ENCODE measurements at places on chromosomes 13 and 19. TPM values are rescaled to one million over a fixed set of nuclear protein-coding genes. Genes with fewer than 3 reads are reported as not detected.

- H3K27ac ChIP-seq = no peak overlapping the region
- H3K4me1 ChIP-seq = no peaks in the 10 kb centered on the region
- DNase-seq = no peak
Observed at GRCh38 chr19:27684293-27684692, 1528.7 kb downstream of the UQCRFS1 start.

DNA sequence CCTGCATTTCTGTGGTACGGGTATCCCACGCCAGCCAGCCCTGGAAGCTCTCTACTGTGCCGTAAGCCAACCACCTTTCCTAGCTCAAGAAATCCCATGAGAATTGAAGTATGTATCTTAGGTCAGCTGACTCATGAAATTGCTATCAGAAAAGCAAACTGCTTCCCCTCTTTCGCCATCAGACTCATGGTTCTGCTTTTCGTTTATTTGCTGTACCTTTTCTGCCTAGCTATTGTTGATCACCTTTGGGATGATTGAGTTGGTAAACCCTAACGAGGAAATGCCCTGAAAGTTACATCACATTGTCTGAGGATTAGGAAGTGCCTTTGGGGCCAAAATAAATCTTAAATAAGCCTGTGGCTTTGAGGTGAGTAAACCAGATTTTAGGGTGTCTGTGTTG is at the start of gene ADGRE3:
Gene ADGRE3 (minus strand): TSS at position 81 of the 400 bp plus-strand sequence. CDS start 74 bp downstream, at position 7.
- peaks cover 25% of the 10 kb centered on the region for H3K27me3 ChIP-seq
- H3K27ac ChIP-seq = no peak within 1 kb of the TSS
- H3K4me3 ChIP-seq = no peak within 1 kb of the TSS

- H3K4me3 ChIP-seq = no peak overlapping the region
- H3K36me3 ChIP-seq = no peaks in the 10 kb centered on the region
- H3K4me1 ChIP-seq = peaks cover 17% of the 10 kb centered on the region
- no peak overlapping the region for H3K27ac ChIP-seq
- DNase-seq = no peak
Observed at GRCh38 chr13:112759053-112759452, 69.2 kb downstream of the ATP11A start.

DNA sequence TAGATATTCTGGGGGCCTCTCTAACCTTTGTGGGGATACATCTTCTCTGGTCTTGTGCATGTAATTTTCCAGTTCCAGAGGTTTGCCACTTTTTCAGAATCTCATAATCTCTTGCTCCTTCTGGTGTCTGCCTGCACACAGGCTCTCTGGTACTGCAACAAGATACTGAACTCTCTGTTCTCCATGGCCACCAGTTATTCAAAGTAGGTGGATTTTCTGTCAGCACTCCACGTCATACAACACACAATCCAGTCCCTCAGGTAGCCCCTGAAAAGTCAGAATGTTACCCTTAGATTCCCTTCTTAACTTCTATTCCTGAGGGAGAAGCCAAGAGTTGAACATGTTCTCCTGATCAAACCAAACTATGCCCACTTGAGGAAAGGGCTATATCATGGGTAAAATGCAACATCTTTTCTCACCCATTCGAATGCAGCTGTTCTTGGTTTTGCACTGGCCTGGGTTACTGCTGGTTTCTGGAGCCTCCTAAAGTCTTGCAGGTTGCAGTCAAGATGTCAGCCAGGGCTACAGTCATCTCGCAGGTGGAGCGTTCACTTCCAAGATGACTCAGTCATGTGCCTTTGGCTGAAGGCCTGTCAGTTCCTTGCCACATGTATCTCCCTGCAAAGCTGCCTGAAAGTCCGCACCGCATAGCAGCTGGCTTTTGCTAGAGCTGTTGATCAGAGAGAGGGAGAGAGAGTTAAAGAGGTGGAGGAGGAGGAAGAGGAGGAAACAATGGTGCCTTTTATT is 57.7 kb upstream of the TUBA3C start:
- H3K27ac ChIP-seq = no peak overlapping the region
- H3K36me3 ChIP-seq = no peaks in the 10 kb centered on the region
- no peaks in the 10 kb centered on the region for H3K4me1 ChIP-seq
- H3K4me3 ChIP-seq = no peak overlapping the region

DNA sequence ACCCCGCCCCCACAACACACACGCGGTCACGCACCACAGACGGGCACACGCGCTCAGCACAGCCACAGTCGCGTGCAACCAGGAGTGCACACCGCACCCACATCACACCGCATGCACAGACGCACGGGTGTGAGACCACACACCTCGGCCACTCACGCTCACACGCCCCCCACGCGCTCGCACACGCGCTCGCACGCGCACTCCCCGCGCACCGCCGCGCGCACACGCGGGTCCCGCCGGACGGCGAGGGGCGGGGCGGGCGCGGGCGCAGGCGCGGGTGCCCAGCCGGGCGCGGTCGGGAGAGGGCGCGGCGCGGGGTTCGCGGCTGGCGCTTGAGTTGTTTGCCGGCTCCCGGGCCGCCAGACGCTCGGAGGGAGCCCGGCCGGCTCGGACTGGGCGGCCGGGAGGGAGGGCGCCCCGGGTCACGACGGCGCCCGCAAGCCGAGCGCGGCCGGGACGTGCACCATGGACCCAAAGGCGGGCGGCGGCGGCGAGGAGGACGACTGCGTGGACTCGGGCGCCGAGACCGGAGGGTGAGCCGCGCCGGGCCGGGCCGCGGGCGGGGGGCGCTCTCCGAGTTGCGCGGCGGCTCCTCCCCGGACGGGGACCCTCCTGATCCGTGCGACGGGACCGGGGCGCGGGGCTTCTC is at the start of gene FAM124A:
Gene FAM124A (plus strand): TSS at position 362 of the 649 bp plus-strand sequence. CDS start 104 bp downstream, at position 466.
- H3K36me3 ChIP-seq = no peaks in the 10 kb centered on the region
- peak within 1 kb of the TSS; percentile 73 for H3K4me3 ChIP-seq
- no peak within 1 kb of the TSS for H3K27ac ChIP-seq
- H3K27me3 ChIP-seq = peaks cover 39% of the 10 kb centered on the region
- peak; percentile 49 for DNase-seq
- no peaks in the 10 kb centered on the region for H3K4me1 ChIP-seq

DNA sequence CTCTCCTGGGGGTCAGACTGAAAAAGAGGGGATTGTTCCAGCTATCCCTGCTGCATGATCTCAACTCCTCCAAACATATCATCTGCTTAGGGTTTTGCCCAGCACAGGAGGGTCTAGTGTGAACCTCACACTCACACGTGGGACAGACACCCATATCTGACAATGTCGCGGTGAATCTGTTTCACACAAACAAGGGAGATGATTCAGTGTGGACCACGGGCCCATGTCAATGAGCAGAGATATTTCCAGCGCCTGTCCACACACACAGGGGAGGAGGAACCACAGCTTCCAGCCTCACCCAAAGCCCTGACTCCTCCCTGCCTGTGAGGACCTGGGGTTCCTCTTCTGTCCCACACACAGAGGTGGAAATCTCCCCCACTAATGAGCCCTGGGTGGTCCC is 29.6 kb upstream of the KIR3DL3 start:
- H3K4me1 ChIP-seq = no peaks in the 10 kb centered on the region
- no peak overlapping the region for H3K27ac ChIP-seq
- no peaks in the 10 kb centered on the region for H3K36me3 ChIP-seq
- no peak overlapping the region for H3K4me3 ChIP-seq
- H3K27me3 ChIP-seq = peaks cover 24% of the 10 kb centered on the region

- no peak overlapping the region for H3K4me3 ChIP-seq
- DNase-seq = no peak
- H3K4me1 ChIP-seq = no peaks in the 10 kb centered on the region
- H3K27ac ChIP-seq = no peak overlapping the region
Observed at GRCh38 chr13:42751693-42752092, 29.7 kb upstream of the FAM216B start.

- peaks cover 30% of the 10 kb centered on the region for H3K27me3 ChIP-seq
- no peaks in the 10 kb centered on the region for H3K4me1 ChIP-seq
- no peak overlapping the region for H3K27ac ChIP-seq
- H3K4me3 ChIP-seq = no peak overlapping the region
- no peaks in the 10 kb centered on the region for H3K36me3 ChIP-seq
Observed at GRCh38 chr13:20182231-20182846, 10.4 kb downstream of the GJB2 start.

GRCh38 chr19:21256722-21257121 is 72.5 kb downstream of the ZNF708 start:
- H3K4me1 ChIP-seq = no peaks in the 10 kb centered on the region
- H3K4me3 ChIP-seq = no peak overlapping the region
- peaks cover 1% of the 10 kb centered on the region for H3K36me3 ChIP-seq
- no peak overlapping the region for H3K27ac ChIP-seq
- DNase-seq = no peak

- no peak overlapping the region for H3K4me3 ChIP-seq
- no peaks in the 10 kb centered on the region for H3K36me3 ChIP-seq
- H3K27ac ChIP-seq = no peak overlapping the region
- H3K27me3 ChIP-seq = peaks cover 9% of the 10 kb centered on the region
- no peaks in the 10 kb centered on the region for H3K4me1 ChIP-seq
- DNase-seq = no peak
Observed at GRCh38 chr13:26067601-26068000, 15.8 kb upstream of the SHISA2 start.

DNA sequence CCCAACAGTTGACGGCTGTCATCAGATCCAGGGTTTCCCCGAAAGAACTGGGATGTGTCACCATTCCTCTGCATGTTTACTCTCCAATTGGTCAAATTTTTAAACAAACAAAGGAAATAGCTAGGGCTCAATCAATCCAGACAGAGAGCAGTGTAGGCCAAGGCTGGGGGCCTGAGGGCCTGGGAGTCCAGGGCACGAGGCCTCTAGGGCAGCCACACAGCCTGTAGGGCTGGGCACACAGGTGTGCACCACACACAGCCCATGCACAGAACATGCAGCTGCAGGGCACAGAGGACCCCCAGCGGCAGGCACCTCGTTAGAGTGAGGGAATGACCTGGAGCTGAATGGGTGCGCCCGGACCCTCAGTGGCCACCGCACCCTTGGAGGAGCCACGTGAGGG is 9.5 kb downstream of the MIER2 start:
- H3K4me1 ChIP-seq = peaks cover 18% of the 10 kb centered on the region
- no peaks in the 10 kb centered on the region for H3K27me3 ChIP-seq
- DNase-seq = no peak
- H3K27ac ChIP-seq = no peak overlapping the region
- peaks cover 25% of the 10 kb centered on the region for H3K36me3 ChIP-seq

GRCh38 chr13:35208587-35208986 is 266.5 kb downstream of the NBEA start:
- H3K4me3 ChIP-seq = no peak overlapping the region
- DNase-seq = no peak
- no peak overlapping the region for H3K27ac ChIP-seq
- no peaks in the 10 kb centered on the region for H3K27me3 ChIP-seq
- H3K36me3 ChIP-seq = no peaks in the 10 kb centered on the region
- H3K4me1 ChIP-seq = no peaks in the 10 kb centered on the region

DNA sequence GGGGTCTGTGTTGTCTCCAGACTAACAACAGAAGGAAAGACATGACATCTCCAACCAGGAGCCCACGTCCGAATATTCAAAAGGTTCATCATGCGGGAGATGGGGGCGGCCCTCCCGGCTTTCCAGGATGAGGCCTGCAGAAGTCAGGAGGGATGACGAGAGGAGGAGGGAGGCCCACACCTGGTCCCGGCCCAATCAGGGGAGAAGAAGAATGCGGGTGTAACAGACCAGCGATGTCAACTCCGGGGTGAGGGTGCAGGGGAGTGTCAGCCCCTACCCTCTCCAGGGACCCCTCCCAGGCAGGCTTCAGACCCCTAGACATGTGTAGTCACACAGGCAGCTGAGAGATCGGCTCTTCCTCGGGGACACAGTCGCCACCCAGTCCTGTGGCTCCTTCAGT is 275.3 kb upstream of the ZNF507 start:
- H3K27me3 ChIP-seq = no peaks in the 10 kb centered on the region
- H3K4me3 ChIP-seq = no peak overlapping the region
- H3K4me1 ChIP-seq = no peaks in the 10 kb centered on the region
- no peak overlapping the region for H3K27ac ChIP-seq

GRCh38 chr19:48102870-48103751 is 7.5 kb downstream of the PLA2G4C start:
- no peak overlapping the region for H3K27ac ChIP-seq
- H3K4me1 ChIP-seq = no peaks in the 10 kb centered on the region
- no peaks in the 10 kb centered on the region for H3K27me3 ChIP-seq
- H3K4me3 ChIP-seq = no peak overlapping the region

GRCh38 chr13:51996641-51997040 is 14.6 kb downstream of the ATP7B start:
- no peaks in the 10 kb centered on the region for H3K4me1 ChIP-seq
- no peak for DNase-seq
- no peak overlapping the region for H3K27ac ChIP-seq

The ATP8A2 gene
- total RNA-seq = 0.22 TPM

The SCN1B gene
- total RNA-seq = 0.83 TPM

The TEAD2 gene
- total RNA-seq = not detected

The IL4I1 gene
- total RNA-seq = 7.2 TPM

The CEACAM7 gene
- not detected for total RNA-seq

The SIX5 gene
- 1.8 TPM for total RNA-seq
